ENCODE measurements at places on chromosomes 5 and 9.

DNA sequence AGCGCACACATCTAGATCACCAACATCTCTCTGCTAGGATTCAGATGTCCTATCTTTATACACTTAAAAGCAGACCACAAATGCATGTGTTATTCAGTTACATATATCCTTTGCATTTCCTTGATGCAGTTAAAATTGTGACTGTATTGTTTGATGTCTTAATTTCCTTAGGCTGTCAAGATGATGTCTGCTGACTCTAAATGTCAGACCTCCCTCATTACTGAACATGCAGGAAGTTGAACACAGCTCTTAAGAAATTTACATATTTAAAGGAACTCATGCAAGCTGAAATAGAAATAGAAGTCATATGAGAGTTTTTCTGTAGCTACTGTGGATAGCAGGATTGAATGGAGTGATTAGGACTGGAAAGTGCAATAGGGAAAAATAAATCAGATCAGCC lies 336.5 kb upstream of the SEMA6A start:
- DNase-seq = no peak

DNA sequence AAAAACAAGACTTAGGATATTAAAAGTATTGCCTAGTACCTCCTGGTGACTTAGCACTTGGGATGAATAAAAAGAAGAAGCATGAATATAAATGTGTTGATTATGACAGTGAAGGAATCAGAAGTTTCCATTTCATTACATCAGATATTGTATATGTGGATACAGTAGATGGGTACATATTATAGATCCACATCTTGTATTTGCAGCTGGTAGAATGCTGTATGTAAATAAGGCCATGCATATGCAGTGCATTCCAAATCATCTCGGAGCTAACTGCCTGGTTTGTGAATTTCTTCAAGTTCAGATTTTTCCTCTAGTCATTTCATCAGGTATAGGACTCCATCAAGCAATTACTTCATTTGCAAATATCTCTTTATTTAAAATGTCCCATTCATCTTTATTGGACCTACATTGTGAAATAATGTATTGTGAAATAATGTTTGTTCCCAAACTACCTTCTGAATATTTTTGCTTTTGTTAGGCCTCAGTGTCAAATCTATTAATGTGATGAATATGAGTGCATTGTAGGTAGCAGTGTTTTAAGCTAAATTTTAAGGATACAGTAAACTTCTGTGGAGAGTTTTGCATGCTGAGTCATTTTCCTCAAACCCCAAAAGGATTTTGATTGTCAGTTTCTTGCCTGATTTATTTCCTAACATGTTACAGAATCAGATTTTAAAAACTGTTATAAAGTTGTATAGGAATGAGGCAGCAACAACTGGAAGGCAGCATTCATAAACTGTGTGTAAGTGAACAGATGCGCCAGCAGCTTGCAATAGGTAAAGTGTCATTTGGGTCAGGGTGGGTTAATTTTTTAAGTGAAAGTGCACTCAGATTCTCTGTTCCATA lies 370.8 kb upstream of the RIOK2 start:
- DNase-seq = no peak

GRCh38 chr5:112239996-112240395 lies 179.1 kb downstream of the EPB41L4A start:
- DNase-seq = no peak

- no peak for DNase-seq
These were observed 12.9 kb downstream of the PHYHD1 start for GRCh38 chr9:128933731-128934130.

- DNase-seq = no peak
These were observed 127.9 kb downstream of the ELAVL2 start for GRCh38 chr9:23698161-23698560.

GRCh38 chr5:7849681-7850394 lies 1.1 kb downstream of the CFAP90 start:
- no peak for DNase-seq

GRCh38 chr5:141477815-141478214 lies 2.0 kb downstream of the PCDHGC3 start:
- no peak for DNase-seq

DNA sequence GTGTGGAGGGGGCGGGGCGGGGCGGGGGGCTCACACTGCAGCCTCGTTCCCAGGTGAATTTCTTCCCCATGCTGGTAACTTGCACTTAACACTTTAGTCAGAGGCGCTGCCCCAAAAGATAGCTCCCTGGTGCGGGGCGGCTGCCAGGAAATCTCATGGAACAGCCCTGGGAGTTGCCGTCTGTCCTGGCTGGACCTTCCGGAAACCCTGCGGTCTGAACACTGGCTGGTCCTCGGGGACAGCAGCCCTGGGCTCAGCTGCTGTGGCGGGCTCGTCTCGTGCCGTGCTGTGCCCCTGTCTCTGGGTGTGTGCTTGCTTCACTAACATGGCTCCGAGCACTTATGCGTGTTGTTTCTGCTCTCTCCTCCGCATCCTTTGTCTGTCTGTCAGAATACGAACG lies 25.8 kb downstream of the PTGES2 start:
- no peak for DNase-seq

- no peak for DNase-seq
These were observed 36.9 kb downstream of the LMX1B start for GRCh38 chr9:126650404-126651341.

GRCh38 chr9:10228082-10228481 lies 384.7 kb downstream of the PTPRD start:
- no peak for DNase-seq

- no peak for DNase-seq
These were observed 22.0 kb downstream of the CCNH start for GRCh38 chr5:87390576-87391199.

DNA sequence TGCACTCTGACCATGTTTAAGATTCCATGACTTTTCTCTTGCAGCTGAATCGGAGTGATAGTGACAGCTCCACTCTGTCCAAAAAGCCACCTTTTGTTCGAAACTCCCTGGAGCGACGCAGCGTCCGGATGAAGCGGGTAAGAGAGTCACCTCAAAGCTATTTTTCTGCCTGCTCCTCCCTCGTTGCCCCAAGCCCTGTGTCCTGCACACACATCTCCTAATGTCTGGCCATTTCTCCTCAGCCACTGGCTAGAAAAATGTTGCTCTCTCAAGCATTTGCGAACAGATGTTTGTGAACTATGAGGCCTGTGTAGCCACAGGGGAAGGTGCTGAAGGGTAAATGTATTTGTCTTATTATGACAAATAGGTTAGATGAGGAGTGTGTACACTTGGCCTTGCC lies 25.7 kb upstream of the RARS1 start:
- no peak for DNase-seq

GRCh38 chr5:154236536-154237375 lies 46.2 kb downstream of the GALNT10 start:
- DNase-seq = no peak

- DNase-seq = no peak
These were observed 26.5 kb upstream of the MROH2B start for GRCh38 chr5:41097642-41098041.

DNA sequence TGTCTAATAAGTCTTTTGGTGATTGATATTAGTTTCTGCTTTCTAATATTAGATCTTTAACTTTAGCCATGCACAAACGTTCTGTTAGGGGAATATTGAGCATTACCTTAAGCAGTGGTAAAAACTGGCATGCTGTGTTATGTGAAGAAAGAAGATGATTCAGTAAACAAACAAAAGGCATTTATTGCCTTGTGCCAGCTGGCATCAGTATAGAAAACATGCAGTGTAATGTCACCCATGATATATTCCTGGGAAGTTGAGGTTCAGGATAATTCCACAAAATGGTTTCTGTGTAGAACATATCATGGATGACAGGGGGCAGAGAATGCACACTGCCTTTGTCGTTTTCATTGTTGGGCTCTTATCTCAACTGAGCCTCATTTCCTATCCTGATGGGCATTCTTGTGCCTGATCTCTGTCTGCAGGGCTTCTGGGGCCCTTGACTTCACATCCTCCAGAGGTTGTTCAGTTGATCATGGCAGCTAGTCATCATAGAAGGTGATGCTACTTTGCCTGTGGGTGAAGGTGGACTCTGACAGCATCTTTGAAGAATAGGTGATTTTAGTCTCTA lies 24.2 kb downstream of the LRRTM2 start:
- no peak for DNase-seq
